Calu3 (cell line): ENCODE measurements at places on chromosomes 6 and 20. TPM values are rescaled to one million over a fixed set of nuclear protein-coding genes. Genes with fewer than 3 reads are reported as not detected.

SLC22A16 gene
- not detected in 2 replicates for total RNA-seq

- no peak for DNase-seq
- H3K27ac ChIP-seq = no peak overlapping the region
- no peak overlapping the region for H3K4me3 ChIP-seq
- no peaks in the 10 kb centered on the region for H3K36me3 ChIP-seq
These were observed 28.6 kb upstream of the DLGAP4 start for GRCh38 chr20:36277546-36277945.

GRCh38 chr6:84764332-84765049 lies at the start of gene TBX18:
TSS of gene TBX18 (minus strand) at chr6:84764598. CDS start at chr6:84764181, 417 bp downstream.
- peak; percentile 93 for DNase-seq
- peak within 1 kb of the TSS; percentile 70 for H3K4me3 ChIP-seq
- H3K4me1 ChIP-seq = peaks cover 14% of the 10 kb centered on the region
- peak within 1 kb of the TSS; percentile 92 for H3K27ac ChIP-seq

GRCh38 chr20:38658879-38659596 lies 57.4 kb downstream of the ARHGAP40 start:
- no peaks in the 10 kb centered on the region for H3K36me3 ChIP-seq
- H3K4me1 ChIP-seq = no peaks in the 10 kb centered on the region
- DNase-seq = peak; percentile 77
- H3K27me3 ChIP-seq = peaks cover 78% of the 10 kb centered on the region
